ENCODE measurements at places on chromosomes 2 and 18. TPM values are rescaled to one million over a fixed set of nuclear protein-coding genes. Genes with fewer than 3 reads are reported as not detected.

DNA sequence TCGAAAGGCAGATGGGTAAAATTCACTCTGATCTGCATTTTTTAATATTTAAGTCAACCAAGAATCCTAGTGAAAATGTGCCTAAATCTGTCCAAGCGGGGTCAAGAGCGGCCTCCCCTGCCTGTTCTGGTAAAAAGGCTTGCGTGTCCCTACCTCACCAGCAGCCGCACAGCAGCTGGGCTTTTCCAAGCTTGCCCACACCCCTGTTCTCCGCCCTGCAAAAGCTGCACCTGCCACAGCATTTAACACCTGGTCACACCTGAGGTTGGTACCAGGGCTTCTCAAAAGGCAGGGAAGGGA, 25.8 kb upstream of the TMEM182 start:
- DNase-seq = no peak

The DNAH6 gene
- total RNA-seq = 0.45 TPM

The C1QL2 gene
- not detected for total RNA-seq

The KRTCAP3 gene
- total RNA-seq = 10.1 TPM

The PRADC1 gene
- 10.7 TPM for total RNA-seq

GRCh38 chr2:108825254-108825653, 38.7 kb downstream of the CCDC138 start:
- no peak for DNase-seq

- DNase-seq = no peak
Measured at GRCh38 chr18:32529722-32530420, 59.2 kb upstream of the GAREM1 start.

DNA sequence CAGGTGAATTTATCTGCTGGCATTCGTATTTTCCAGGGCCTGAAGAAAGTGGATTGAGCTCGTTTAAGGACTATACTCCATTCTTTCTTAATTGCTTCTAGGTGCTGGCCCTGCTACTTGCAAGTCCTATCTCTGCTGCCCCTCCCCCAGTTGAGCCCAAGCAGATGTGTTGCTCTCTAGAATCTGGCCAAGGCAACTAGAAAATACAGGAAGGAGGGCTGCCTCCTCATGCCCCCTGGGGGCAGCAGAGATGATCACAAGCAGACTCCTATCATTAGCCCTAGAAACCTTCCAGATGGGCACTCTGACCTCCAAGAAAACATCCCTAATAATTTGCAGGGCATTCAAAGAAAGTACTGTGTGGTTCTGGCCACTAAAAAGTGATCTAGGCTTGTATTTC, 72.5 kb upstream of the CYP26B1 start:
- no peak for DNase-seq

The CCL20 gene
- total RNA-seq = 4.7 TPM

The BOLL gene
- total RNA-seq = not detected

Data from activated CD4-positive, alpha-beta memory T cell treated with anti-CD3 and anti-CD28 coated beads, Interleukin-2, amount 10 ng/mL, durations not matched to agents 7 days and 5 days (primary cell).